ENCODE measurements at places on chromosomes 11 and 22.

DNA sequence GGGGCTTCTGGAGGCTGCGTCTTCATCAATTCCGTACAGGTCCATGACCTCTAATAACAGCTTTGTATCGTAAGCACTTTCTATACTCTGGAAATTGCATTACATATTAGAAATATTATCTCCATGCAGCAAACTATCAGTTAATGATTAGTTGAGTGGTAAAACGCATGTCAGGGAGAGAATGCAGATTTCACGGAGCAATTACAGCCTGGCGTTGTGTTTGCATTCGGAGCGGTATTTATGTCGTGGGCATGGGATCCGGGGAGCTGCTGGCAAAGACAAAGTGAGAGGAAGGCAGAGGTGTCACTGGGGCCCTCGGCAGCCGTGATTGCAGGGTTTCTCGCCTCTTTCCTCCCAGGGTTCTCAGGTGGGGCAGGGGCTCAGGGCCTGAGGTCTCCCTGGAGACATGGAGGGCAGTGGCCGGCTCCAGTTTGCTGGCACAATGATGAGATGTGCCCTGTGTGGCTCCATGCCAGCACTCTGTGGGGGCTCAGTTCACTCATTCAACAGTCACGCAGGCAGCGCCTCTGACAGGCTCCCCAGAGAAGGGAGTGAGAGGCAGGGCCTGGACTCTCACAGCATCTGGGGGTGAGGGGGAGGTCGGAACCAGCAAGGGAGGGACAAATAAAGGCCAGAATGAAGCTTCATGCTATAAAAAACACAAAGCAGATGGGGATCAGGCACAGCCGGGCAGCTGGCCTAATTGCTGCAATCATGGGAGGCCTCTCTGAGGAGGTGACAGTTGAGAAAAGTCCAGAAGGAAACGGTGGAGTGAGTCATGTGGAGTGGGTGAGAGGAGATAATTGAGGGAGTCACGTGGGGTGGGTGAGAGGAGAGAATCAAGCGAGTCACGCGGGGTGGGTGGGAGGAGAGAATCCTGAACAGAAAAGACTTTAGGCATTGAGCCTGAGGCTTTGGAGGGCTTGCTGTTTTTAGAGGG, 1002.7 kb downstream of the BRD1 start:
- DNase-seq, result no peak

- peak; percentile 78 for DNase-seq
Observed at GRCh38 chr11:829176-829846, 1.6 kb downstream of the CRACR2B start.

DNA sequence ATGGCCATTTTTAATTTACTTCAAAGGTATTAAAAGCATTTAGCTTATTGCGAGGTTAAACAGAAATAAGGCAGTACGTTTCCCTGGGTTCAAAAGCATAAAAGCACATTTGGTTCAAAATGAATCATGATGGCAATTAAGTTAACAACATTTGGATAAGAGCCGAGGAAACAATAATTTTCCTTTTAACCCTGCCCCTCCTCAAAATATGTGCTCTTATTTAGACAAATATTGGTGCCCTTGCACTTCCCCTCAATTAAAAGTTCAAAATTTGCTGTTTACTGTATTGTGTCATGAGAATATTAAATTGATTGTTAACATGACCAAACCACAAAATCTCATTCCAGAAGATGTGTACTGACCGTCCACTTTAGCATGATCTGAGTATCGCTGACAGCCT, 48.7 kb downstream of the VSIG10L2 start:
- no peak for DNase-seq

DNA sequence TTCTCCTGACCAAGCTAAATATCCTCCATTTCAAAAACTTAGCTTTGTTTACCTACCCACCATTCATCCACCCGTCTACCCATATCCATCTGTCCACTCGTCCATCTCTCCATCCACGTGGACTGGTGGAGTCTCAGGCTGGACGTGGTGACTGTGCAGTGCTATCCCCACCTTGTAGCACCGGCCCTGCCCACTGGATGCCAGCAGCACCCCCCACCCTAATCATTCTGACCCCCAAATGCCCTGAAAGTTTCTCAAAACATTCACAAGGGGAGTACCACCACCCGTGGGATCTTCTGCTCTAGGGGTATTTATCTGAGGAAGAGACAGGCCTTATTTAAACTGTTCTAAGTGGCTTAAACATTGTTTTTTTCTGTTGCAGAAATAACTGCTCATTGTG, 206.4 kb downstream of the TBC1D22A start:
- DNase-seq, result no peak

- DNase-seq, result no peak
Observed at GRCh38 chr11:82267186-82267585, 466.5 kb downstream of the FAM181B start.

DNA sequence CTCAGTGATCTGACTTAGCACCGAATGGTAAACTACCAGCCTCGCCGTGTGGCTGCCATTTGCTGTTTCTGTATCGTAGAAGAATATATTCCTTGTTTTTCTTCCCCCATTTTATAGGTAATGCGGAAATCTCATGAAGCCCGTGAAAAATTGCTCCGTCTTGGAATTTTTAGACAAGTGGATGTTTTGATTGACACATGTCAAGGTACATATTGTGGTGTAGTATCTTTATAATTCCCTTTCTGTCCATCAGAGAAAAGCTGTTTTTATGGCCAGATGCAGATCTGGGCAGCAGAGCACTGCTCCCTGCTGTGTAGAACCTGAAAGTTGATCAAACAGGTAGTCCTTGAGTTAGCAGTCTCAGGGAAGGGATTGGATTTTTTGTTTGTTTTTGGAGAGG, 13.4 kb downstream of the SAMM50 start:
- no peak for DNase-seq

DNA sequence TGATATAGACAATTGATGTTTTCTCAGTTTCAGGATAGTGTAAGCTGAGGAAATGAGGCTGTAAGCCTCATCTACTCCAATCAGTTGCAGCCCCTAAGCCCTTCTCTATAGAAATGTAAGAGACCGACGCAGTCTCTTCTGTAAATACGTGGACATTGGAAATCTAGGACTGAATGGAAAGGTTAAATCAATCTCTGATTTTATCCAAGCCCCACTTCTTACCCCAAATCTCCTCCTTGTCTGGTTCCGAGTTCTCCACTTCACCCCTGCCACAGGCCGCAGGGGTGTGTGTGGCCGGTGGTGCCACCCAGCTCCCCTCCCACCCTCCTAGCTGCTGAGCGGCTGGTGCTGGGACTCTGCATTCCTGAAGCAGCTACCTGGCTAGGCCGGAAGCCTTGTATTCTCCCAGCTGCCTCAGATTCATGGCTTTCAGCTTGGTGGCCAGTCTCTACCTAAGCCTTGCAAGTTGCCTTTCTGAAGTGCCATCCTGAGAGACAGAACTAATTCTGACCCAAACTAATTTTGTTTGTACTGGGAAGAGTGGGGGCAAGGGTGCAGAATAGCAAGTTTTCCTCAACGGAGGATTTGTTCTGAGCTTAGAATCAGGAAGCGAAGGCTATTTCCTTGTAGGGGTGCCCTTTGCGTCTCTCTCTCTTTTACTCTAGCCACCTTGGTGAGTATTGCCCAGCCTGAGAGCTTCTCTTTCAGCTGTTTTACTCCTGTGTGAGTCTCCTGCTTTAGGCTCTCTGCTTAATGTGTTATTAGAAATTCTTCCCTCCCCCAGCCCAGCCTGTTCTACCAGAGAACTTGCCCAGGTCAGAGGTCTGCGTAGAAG, 749 bp downstream of the VWA5A start:
- no peak for DNase-seq

DNA sequence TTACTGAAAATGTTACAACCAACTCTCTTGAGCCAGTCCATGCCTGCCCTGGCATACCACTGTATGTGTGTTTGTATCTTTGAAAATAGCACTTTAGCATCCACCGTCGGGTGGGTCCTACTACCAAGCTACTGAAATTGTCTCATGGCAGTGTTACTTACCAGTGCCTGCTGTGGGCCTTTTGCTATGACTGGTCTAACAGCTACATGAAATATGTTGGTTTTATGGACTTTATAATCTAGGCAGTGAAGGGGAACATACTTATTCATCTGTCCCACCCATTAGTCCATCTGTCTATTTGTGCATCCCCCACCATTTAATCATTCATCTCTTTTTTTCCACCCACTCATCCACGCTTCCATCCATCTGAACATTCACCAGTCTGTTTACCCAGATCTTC, 106.0 kb downstream of the NAV2 start:
- DNase-seq, result no peak

GRCh38 chr11:71302911-71303310, 50.5 kb upstream of the SHANK2 start:
- no peak for DNase-seq

GRCh38 chr11:122743949-122744348, 88.4 kb downstream of the UBASH3B start:
- peak; percentile 37 for DNase-seq

DNA sequence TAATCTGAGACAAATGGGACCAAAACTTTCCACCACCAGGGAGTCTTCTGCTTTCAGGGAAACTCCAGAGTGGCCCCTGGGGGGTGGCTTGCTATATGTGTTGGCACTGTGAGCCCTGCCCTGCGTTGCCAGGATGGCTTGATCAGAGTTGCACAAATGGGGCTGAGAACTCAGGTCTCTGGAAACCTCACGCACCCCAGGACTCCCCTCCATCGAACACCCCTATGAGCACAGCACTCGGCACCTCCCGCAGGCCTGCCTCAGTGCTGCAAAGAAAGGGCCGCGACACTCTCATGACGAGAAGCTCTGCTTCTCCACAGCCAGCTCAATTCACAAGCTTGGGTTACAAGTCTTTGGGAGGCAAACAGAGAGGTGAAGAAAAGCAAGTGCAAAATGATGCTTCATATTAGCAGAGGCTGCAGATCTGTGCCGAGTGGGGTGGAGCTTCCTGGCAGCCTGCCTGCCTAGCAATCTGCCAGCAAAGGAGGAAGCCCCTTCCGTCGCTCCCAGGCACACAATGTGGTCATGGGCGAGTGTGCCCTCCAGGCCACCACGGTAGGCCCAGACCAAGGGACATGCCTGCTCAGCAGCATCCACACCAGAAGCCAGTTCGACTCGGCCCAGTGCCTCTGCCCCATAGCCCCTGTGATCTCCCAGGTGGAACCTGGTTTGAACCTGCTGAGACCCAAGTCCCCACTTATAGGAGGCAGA, 55.7 kb downstream of the MYH9 start:
- peak; percentile 79 for DNase-seq

DNA sequence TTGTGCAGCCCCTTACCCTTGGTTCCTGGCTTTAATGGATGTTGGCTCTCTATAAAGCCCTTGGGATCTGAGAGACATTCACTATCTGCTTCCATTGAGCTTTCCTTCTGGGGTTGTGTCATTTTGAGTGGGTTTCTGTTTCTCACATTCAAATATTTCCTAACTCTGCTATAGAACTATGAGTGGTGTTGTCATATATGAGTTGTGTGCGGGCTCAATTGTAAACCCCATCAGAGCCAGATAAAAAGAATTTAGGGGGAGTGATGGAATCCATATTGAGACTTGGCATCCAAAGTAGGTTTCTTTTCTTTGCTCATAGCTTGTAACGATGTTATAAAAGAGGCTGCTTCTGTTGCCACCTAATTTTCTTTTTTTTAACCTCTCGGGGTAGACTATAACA, 41.8 kb upstream of the SPON1 start:
- DNase-seq, result no peak

GRCh38 chr11:80993536-80993935, 1552.7 kb upstream of the TENM4 start:
- DNase-seq, result no peak

DNA sequence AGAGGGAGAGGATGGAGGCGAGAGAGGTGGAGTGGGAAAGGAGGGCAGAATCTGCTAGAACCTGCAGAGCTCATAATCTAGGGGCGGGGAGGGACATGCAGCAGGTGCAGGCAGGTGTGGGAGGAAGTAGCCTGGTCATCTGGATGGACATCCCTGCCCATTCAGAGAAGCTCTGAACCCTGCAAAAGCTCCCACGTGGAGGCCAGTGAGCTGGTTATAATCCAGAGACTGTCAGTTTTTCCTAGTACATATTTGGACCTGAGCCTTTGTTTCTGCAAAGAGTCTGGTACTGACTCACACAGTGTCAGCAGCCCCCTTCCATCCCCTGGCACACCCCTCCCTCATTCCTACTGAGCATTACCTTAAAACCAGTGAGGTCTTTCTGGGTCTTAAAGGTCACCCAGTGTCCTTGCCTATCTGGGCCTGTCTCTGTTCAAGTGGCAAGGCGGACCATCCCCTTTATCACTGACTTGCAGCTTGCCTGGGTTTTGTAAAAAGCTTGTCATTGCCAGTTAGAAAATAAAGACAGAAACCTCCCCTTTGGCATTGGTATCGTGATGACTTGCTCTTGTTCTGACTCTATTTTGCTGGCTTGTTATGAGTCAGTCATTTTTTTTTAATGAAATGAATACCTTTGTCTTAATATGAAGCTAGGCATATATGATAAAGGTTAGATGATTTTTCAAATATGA, 26.1 kb downstream of the PTPRJ start:
- DNase-seq, result no peak

DNA sequence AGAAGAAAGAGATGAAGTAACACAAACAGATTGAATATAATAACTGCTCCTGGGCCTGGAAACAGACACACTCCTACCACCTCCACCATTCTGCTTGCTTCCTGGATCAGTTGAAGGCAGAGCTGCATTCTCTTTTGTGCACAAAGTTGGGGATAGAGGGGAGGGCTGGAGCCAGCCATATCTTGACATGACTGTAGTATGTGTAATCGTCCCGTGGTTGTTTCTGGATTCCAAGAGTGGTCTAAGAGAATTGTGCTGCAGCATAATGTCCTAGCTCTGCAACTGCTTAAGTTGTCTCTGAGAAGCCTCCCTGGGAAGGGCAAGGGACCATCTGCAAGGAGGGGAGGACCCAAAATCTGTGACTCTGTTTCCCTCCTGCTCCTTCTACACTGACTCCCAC, 3.2 kb downstream of the CRY2 start:
- no peak for DNase-seq

DNA sequence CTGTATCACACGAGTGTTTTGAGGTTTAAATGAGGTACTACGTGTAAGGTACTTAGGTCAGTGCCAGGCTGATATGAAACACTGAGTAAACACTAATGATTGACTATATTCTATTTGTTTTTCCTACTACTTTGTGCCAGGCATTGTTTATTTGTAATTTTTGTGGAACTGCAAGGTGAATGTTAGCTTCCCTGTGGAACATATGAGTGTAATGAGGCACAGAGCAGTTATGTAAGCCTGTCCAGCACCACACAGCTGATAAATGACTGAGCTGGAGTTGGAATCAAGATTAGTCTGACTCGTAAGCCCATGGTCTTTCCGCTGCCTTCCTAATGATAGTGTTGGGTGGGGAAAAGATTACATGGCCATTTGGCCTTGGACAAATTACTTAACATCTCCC, 5.9 kb downstream of the SLC37A2 start:
- no peak for DNase-seq

- peak; percentile 93 for DNase-seq
Observed at GRCh38 chr11:63871962-63872799, 33.3 kb downstream of the MARK2 start.
